ENCODE measurements at places on chromosomes 1 and 21.

GRCh38 chr1:84170171-84170570, 26.1 kb downstream of the PRKACB start:
- DNase-seq = no peak

GRCh38 chr1:119544165-119544762, 37.3 kb downstream of the HSD3B1 start:
- DNase-seq = no peak

- no peak for DNase-seq
These were observed 98.3 kb downstream of the CD58 start for GRCh38 chr1:116472431-116472961.

GRCh38 chr1:172642970-172643369, 15.9 kb upstream of the FASLG start:
- DNase-seq = no peak

GRCh38 chr1:118558933-118559332, 373.9 kb upstream of the SPAG17 start:
- no peak for DNase-seq

DNA sequence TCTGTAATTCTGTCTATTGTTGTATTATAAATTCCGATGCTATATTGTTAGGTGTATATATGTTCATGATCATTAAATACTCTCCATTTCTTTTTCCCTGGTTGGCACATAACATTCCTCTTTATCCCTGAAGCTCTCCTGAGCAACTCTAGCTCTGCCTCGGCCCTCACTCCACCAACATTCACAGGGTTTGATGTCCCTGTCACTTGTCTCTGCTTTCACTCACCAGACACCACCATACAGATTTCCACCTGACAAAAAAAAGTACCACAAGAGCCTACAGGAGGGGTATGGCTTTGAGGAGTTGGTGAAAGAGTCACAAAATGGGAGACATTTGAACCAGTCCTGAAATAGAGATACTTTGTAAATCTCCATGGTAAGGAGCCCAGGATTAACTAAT, 8.8 kb upstream of the TSPEAR start:
- DNase-seq = no peak

DNA sequence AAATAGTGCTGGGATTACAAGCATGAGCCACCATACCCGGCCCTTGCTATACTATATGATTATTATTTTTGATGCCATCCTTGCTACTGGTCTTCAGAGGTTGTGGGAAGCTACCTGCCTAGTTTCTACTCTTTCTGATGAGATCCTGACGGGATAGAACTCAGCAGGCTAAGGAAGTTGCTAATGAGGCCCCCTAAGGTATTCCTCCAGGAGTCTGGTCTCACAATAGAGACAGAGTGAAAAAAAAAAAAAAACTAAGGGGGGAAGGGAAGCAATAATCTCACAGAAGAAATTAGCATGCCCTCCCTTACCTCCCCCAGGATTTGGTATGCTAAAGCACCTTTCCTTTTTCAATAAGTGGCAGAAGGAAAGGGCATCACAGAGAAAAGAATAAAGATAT, 17.6 kb downstream of the INTS3 start:
- no peak for DNase-seq

DNA sequence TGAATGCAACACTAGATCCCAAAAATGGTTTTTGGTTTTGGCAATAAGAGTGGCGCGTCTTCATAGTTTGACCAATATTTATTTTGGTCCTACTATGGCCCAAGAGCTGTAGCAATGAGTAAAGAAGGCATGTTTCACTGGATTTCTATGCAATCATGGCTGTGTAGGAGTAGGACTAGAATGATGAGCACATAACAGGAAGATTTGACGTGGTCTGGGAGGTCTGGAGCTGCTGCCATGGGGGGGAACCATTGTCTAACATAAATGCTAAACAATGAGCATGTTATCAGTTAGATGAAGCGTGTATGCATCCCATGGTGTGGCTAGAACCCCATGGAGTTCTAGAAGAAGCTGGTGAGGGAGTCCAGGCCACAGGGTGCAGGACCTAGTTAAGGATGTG, 38.3 kb downstream of the OLIG1 start:
- no peak for DNase-seq

- DNase-seq = no peak
These were observed 39.9 kb upstream of the KRTAP19-8 start for GRCh38 chr21:31078216-31078615.

- DNase-seq = no peak
These were observed 287.4 kb upstream of the ZP4 start for GRCh38 chr1:238177960-238178645.

All from cortex of kidney (tissue), 1 donor.